RPMI8226 (cell line): ENCODE measurements at places on chromosomes 13 and 19.
A peak's percentile ranks its signal among the peaks of the same experiment; 100 is the strongest.

- DNase-seq, result no peak
Observed at GRCh38 chr13:114054264-114054663, 78.2 kb downstream of the RASA3 start.

GRCh38 chr19:45402298-45403061 is 2.4 kb downstream of the PPP1R13L start:
- no peak for DNase-seq

DNA sequence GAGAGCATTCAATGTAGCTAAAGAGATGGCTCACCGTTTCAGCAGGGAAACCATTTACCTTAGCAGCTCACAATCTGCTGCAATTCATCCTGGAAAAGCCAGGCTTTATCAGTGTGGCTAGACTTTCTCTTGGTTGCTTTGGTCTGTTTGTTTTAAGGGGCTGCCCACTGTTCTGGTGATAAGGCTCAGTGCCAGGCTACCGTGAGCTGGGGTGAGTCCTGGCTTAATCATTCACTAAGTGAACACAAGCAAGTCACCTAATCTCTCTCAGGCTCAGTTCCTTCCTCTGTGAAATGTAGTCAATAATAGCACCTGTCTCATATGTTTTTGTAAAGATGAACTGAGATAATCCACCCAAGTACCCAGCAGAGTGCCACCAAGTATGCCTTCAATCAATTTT is 229.0 kb downstream of the TEX29 start:
- no peak for DNase-seq

- no peak for DNase-seq
Observed at GRCh38 chr19:48443256-48443655, 2.5 kb upstream of the GRWD1 start.

DNA sequence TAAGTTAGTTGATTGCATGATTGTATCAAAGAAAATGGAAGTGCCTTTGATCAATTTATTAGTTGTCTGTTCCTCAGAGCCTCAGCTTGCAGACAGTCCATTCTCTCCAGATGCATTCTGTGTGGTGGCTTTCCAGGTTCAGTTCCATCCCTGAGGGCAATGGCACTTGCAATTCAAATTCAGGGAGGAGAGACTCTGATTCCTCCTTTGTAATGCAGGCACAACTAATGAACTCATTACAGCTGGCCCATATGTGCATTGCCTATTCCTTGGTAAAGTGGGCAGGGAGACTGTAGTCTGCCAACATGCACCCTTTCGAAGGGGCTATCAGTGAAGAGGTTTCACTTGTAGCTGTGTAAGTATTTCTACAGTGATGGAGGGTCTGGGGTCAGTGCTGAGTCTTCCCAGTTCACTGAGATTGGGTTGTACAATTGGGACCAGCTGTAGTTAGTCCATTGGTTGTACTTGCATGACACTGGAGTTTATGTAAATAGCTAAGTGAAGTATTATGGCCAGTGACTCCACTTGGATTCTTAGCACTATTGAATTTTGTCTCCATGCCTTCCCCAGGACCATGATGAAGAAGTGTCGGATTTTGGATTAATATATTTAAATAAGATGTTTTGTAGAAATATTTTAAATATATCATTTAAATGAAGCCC is 401.7 kb downstream of the GPC6 start:
- DNase-seq, result no peak

DNA sequence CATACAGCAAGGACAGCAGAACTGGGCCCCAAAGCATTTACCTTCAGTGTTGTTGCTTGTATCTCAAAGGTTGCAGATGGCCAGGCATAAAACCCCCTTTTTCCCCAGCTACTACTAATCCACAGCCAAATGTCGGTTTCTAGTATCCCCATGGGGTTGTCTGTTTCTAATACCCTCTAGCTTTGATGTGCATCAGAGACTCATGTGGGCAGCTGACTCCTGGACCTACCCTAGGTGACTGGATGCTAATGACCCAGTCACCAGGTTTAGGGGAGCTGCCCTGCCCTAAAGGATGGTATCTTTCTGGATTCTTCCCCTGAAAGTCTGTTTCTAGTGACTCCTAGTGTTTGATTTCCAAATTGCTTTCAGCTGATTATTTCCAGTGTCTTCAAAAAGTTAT is 23.9 kb downstream of the TJP3 start:
- no peak for DNase-seq

DNA sequence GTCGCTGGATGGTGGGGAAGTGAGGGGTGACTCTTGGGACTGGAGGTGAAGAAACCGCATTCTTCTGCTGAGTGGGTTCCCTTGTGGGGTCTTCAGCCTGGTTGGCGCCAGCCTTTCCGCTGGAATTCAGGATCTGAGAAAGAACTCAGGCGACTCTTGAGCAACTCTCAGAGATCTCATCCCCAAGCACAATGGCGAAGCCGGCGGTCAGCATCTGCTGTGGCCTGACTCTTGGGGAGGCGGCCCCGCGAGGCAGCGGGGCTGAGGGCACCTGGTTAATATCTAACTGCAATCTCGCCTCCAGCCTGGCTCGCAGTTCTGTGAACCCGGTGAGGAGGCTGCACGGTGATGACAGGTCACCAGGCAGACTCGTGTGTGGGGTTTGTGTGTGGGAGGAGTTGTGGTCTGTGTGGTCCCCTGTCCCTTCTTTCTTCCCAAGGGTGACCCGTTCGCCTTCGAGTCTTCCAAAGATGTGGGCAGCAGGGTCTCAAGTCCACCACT is 883 bp downstream of the ZNF441 start:
- DNase-seq, result peak; percentile 42

DNA sequence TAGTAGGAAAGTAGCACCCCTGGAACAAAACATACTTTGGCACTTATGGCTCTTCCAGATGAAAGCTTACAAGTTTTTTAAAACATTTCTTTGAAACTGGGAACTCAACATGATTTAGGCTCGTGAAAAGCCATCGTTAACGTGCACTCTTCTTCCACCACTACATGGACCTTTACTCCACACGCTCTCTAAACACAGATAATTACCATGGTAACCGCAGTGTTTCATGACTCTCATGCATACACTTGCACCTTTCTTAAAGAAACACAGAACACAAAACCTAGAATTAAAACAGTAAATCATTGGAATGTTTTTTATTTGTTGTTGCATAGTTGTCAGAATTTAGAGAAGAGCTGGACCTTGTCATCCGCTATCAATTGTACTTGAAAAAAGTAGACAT is 154.3 kb downstream of the FGF9 start:
- no peak for DNase-seq

- DNase-seq, result no peak
Observed at GRCh38 chr19:17510220-17510993, 1.0 kb upstream of the PGLS start.

- no peak for DNase-seq
Observed at GRCh38 chr13:20567881-20568528, 1.0 kb downstream of the IFT88 start.

- DNase-seq, result no peak
Observed at GRCh38 chr13:66214467-66214866, 1015.7 kb downstream of the PCDH9 start.

DNA sequence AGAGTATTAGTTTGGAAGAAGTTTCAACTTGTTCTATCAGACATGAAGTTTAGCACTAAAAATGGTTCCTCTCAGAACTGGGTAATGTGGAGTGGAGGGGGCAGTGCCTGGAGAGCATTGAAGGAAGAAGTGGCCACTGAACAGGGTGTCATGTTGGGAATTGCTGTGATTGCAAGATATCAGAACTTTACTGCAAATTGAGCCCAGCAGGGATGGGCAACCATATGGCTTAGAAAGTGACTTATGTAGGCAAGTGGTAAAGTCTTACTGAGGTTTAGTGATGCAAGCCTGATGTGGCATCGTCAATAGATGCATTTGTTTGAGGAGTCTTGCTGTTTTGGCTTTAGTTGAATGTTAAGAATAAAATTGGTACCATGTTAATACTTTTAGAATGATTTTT is 31.7 kb downstream of the WASF3 start:
- DNase-seq, result no peak

DNA sequence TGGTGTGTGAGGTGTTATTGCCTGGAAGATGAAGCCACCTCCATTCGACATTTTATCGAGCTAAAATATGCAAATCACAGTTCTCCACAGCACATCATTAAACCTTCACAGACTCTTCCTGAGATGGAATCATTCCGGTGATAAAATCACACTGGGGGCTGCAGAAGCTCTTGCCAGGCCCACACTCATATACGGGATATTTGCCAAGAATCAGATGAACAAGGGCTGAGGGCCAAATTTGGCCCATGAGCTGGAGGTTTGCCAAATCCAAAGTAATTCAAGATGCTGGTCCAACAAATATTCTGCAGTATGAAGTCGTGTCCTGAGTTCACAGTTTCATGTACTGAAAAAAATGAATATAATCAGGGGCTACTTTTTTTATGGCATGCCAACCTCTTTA is 16.7 kb upstream of the RXFP2 start:
- DNase-seq, result no peak

DNA sequence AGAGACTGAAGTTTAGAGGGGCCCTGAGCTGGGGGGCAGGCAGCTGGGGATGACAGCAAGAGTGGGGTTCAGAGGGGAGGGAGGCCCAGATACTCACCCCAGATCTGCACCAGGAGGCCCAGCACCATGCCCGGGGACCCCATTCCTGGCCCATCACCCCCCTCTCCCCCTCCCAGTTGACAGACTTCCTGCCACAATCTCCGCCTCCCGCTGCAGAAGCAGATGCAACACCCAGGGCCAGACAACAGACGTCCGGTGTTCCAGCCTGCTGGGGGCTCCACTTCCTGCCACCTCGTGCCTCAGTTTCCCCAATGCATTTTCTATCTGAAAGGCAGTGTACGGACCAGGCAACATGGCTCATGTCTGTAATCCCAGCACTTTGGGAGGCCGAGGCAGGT is at the start of gene TMIGD2:
TSS of gene TMIGD2 (minus strand) at position 147 of the 398 bp plus-strand sequence. CDS start at position 143, 4 bp downstream.
- no peak for DNase-seq

- DNase-seq, result peak; percentile 49
Observed at GRCh38 chr13:99269627-99270241, 11.6 kb upstream of the GPR18 start.

DNA sequence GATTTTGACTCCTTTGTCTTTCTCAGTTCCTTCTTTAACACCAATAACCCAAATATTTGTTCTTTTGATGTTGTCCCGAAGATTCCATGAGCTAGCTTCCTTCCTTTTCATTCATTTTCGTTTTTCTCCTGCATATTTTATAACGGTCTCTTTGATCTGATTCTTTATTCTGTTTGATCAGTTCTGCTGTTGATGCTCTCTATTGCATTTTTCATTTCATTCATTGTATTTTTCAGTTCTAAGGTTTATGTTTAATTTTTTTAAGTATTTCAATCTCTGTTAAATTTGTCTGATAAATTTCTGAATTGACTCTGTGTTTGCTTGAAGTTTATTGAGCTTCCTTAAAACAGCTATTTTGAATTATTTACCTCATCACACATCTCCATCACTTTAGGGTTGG is 68.4 kb upstream of the LRCH1 start:
- no peak for DNase-seq

GRCh38 chr19:4277191-4277696 is 1.8 kb upstream of the SHD start:
- DNase-seq, result no peak
